ENCODE measurements at places on chromosomes 1 and 21.

DNA sequence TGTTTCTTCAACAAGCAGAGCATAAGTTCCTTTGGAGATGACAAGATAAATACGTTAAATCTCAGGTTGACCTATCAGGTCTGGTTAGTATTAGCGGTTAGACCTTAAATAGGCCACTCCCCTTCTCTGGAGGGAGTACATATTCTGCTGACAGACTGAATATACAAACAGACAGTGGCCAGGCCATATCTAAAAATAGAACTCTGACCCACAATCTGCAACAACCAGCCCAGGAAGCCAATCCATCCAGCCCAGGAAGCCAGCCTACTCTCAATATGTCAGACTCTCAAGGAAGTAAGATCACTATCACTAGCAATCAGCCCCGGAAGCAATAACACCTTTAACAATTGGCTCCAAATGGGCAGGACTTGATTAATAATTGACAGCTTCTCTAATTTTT lies 6.7 kb downstream of the IL20 start:
- DNase-seq: no peak

DNA sequence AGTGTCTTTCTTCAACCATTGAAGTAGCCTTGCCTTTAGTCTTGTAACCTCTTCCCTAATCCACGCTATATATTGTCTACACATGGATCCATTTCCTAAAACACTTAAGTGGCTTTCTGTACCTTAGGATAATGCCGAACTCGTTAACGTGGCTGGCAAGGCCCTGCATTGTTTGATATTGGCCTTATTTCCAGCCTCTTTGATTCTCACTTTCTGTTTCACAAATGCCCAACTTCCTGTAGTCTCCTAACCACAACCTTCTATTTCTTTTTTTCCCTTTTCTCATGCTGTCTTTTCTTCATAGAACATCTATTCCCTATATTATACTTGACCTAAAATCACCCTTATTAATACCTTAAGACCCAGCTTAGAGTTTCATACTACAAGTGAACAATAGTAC lies 536.0 kb downstream of the LMO4 start:
- DNase-seq: no peak

DNA sequence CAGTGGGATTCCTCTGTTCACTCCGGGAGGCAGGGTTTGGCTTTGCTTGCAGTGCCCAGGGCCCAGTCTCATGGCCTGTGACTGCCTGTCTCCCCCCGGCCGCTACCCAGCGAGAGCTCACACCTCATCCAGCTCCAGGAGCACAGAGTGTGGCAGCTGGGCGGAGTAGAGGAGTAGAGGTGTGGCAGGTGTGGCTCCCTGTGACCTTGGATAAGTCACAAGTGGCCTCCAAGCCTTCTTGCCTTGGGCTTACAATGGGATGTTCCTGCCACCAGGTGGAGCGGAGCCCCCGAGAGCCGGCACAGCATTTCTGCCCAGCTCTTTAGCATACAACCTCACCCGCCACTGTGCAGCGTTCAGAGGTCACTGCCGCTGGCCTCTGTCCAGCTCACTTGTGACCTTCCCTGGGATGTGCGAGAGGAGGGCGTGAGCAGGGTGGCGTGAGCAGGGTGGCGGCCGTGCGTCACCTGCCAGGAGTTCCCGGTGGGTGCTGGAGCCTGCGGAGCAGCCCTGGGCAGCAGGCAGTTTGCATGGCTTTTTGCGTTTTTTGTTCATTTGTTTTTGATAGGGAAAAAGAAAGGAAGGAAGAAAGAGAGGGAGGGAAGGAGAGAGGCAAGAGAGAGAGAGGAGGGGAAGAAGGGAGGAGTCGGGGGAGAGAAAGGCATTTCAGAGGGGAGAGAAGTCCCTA lies 42.4 kb downstream of the CRYAA start:
- DNase-seq: no peak

- no peak for DNase-seq
Observed at GRCh38 chr1:231480008-231480407, 48.5 kb upstream of the TSNAX start.

- DNase-seq: no peak
Observed at GRCh38 chr1:201608635-201609395, 69.9 kb downstream of the NAV1 start.

DNA sequence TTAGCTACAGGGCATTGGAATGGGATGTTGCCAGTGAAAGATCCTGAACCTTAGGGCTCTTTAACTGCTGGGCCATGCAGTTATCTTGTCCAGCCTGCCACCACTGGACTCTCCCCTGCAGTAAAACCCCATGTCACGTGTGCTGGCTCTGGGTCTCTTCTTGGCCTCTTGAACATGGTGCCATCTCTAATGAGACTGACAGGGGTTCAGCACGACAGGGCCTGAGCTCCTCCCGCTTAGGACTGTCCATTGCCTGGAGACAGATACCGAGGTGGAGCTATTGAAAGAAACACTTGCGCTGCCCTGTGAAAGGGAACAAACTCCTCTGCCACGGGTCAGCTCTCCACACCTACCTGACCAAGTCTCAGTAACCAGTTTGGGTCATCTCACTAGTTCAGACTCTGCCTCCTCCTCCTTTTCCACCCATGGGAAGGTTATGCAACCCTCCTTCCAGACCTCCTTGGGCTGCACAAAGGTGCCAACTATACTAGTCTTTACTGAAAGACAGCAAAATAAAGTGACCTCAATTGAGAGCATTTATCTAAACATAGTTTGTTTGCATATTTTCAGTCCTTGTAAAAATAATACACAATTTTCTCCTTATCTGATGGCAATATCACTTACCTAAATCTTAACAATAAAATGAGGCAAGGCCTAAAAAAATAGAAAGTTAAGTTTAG lies 66.0 kb downstream of the GNG12 start:
- no peak for DNase-seq

DNA sequence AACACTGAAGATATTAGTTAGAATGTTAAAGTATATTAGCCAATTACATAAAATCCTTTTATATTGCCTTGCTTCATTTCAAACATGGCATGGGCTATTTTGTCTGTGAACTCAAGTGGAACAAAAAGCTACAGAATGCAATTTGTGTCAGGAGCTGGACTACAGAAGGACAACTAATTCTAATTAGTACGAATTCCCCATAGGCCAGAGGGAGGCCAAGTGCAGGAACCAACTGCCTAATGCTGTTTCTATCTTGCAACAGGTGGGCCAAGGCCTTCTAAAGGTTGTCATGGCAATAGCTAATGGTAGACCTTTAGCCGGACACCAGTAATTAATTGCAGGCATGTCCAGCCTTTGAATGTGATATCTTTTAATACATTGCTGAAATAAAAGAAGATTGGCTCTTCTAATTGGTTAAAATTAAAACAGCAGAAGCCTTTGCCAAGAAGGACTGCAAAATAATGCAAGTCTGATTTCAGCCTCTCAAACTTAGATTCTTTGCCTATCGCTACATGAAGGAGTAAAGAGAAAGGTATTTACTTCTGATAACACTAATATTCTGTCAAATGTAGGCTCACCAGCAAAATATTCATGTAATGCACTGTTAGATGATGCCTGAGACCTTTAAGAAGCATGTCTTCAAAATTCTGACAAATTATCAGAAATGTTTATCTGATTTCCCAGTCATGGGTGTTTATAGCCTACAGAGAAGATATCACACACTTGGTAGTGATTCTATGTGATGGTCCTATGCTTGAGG lies 232.1 kb downstream of the LMO4 start:
- no peak for DNase-seq

- no peak for DNase-seq
Observed at GRCh38 chr1:39213511-39214002, 9.1 kb downstream of the MACF1 start.

- no peak for DNase-seq
Observed at GRCh38 chr1:66464802-66465201, 69.2 kb upstream of the SGIP1 start.
